ENCODE measurements at places on chromosomes 11 and 22.

DNA sequence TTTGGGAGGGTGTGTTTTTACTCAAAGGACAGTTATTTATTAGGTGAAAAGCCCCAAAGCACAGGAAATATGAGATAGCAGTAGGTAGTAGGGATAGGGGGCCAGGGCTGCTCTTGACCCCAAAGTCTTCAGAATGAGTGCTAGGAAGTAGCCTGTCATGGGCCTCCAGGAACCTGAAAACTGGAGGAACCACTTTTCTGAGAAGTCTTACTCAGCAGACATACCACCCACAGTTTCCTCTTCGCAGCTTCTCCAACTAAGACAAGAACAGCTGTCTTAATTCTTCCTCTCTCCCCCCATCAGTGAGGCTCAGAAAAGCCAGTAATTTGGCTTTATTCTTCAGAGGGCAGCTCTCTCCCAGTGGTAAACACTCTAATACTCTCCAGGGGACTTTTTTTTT is 84.0 kb upstream of the CTSC start:
- no peak for DNase-seq

GRCh38 chr11:117378976-117379865 is 51.6 kb downstream of the CEP164 start:
- no peak for DNase-seq

DNA sequence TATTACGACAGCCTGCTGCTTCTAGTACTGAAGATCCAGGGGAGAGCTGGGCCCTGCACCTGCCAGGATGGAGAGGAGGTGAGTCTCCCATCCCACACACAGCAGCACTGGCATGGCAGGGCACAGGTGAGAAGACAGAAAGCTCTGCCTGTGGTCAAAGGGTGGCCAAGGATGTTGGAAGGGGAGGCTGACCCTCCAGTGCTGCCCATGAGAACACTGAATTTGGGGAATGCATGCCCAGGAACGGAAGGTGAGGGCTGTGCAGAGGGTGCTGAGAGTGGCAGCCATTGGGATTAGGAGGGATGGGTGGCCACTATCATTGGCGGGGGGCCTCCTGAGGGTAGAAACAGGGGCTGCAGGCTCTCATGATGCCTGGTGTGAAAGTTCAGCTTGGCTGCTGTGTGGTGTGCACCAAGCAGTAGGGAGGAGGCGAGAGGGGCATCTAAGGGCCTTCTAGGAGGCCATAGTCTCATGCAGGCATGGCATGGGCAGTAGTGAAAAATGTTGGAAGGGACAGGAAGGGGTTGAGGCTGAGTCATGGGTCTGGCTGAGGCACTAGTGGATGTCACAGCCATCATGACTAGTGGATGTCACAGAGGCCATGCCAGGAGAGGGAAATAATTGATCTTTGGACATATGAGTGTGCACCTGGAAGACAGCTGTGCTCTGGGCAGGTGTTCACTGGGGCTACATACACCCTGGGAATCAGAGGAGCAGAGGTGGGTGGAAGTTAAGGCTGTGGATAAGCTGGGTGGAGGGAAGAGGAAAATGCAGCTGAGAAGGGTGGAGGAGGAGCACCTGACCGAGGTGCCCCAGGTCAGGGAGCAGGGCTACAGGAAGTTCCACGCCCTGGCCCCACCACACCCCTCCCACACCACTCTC is 2.5 kb upstream of the LRRC74B start:
- DNase-seq: no peak

DNA sequence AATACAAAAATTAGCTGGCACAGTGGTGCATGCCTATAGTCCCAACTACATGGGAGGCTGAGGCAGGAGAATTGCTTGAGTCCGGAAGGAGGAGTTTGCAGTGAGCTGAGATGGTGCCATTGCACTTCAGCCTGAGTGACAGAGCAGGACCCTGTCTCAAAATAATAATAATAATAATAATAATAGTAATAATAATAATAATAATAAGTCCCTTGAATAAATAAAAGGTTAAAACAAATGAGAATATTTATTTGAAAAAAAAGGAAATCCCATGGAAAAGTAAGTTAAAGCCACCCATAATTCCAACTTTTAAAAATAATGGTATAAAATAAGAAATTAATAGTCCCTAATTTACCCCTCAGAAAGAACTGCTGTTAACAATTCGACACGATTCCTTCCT is 10.0 kb upstream of the NAV2 start:
- DNase-seq: no peak

DNA sequence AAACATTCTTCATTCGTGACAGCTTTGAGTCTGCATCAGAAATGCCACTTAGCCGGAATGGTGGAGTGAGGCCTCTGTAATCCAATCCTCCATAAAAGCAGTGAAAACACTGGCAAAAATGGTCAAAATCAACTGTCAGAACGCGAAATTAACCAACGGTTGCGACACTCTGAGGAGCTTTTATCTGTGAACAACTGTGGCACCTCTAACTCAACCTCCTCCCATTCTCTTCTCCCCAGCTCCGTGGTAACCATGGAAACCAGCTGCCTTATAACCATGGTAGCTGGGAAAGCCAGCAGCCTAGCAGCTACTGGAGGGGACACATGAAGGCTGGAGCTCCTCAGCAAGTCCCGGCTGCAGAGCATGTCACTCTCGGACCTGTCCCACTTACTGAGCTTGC is 20.3 kb downstream of the AP2A2 start:
- DNase-seq: no peak

- DNase-seq: no peak
Observed at GRCh38 chr11:13669544-13670488, 1.3 kb downstream of the FAR1 start.

- no peak for DNase-seq
Observed at GRCh38 chr11:134233729-134234179, 9.3 kb downstream of the VPS26B start.

DNA sequence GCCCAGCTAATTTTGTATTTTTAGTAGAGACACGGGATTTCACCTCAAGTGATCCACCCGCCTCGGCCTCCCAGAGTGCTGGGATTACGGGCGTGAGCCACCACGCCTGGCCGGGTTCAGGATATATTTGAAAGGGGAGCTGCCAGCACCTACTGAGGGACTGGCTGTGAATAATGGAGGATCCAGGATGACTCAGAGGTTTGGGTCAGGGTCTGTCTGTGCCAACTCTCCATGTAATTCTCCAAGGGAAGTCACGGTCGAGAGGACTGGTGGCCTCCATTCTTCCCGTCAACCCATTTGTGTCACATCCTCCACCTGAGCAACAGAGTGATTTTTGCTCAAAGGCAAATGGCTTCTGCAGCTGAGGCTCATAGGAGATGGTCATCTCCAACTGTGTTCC is 3.6 kb upstream of the ARRB1 start:
- DNase-seq: no peak

GRCh38 chr11:36265793-36266628 is 23.2 kb downstream of the COMMD9 start:
- DNase-seq: no peak

DNA sequence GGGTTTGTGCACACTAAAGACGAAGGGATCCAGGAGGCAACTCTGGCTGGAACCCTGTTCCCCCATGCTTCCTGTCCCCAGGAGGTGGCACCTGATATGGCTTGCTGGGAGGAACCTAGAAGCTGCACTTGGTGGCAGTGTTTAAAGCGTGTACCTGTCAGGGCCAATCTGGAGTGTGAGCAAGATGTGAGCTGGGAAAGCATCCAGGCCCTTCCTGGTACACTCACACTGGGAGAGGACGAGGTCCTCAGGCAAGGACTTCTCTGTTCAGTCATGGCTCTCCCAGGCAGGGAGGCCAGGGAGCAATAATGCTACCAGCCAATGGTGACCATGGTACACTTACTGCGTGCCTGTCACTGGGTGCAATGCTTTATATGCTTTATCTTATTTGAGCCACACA is 130.7 kb upstream of the NECTIN1 start:
- no peak for DNase-seq

DNA sequence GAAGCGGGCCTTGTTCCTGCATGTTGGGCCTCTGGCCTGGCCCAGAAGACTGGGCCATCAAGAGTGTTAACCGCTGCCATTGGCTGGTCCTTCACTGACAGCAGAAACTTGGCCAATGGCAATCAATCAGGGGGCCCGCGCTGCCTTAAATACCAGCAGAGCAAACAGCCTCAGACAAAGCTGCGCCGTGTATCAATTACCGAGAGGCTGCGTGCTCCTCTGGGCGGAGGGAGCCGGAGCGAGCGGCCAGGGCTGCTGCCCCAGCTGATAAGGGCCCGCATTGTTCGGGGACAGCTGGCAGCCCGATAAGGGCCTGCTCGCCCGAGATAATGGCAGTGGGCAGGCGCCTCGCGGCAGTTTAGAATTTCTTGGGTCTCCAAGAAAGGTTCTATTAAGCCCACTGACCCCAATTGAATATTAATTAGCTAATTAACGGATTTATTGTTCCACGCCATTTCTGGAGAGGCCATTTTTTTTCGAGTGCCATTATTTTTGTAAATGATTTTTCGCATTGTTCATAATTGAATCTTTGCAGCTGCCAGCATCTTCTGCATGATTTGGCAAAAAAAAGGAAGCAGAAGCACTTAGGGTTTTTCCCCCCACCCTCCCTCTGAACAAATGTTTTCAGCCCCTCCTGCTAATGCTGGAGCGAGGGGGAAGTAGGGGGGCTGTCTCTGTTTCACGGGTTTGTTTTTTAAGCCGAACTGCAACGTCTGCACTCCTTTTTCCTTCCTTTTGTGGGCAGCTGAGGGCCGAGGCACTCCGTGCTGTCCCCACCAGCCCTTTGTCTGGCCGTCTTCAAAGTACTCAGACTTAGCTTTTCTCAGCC is 37.6 kb upstream of the RIC3 start:
- no peak for DNase-seq

DNA sequence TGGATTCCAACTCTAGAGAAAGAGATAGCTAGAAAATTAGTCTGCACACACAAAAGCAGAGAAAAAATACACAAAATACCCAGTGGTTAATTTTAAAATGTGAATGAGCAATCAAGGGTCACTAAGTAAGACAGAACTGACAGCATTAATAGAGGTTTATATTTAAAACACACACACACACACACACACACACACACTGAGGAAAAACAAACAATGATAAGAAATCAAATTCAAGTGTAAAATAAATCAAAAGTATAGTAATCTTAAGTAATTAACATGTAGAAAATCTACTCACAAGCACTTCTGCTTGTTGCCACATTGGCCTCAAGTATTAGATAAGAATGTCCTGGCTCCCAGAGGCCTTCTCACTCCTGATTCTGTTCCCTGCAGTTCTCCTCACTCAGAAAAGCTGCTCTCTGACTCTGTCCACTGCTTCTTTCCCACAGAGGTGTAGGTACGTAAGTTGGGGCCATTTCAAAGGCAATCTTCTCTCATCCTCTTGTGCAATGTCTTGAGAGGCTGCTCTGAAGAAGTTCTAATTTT is 33.3 kb upstream of the OLFML1 start:
- DNase-seq: no peak
